ENCODE measurements at places on chromosomes 3 and 15.

DNA sequence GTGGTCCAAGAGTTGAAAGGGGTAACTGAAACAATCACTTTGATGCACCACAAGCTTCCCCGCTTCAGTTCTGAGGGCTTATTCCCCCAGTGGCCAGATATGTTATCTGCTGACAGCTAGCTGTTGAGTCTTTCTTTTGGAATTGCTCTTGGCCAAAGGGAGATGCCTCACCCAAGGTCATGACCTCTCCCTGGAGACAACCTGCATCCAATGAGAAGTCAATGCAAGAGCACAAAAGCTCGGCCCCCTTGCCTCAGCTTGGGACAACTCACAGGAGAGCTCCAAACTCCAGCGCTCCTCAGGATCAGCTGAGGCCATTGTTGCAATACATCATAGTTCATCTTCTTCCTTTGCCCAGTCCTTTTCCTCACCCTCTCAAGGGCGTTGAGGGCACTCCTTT is 31.0 kb upstream of the THBS1 start:
- DNase-seq: no peak

DNA sequence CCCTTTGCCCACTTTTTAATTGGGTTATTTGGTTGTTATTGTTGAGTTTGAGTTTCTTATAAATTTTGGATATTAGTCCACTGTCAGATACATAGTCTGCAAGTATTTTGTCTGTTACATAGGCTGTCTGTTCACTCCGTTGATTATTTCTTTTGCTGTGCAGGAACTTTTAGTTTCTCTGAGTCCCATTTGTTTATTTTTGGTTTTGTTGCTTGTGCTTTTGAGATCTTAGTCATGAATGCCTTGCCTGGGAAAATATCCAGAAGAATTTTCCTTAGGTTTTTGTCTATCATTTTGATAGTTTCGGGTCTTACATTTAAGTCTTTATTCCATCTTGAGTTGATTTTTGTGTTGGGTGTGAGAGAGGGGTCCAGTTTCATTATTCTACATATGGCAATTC is 254.5 kb downstream of the NLGN1 start:
- no peak for DNase-seq

GRCh38 chr3:11134794-11135193 is 19.5 kb upstream of the HRH1 start:
- DNase-seq: no peak

GRCh38 chr15:92924216-92924615 is 24.1 kb downstream of the CHD2 start:
- DNase-seq: peak; percentile 62

DNA sequence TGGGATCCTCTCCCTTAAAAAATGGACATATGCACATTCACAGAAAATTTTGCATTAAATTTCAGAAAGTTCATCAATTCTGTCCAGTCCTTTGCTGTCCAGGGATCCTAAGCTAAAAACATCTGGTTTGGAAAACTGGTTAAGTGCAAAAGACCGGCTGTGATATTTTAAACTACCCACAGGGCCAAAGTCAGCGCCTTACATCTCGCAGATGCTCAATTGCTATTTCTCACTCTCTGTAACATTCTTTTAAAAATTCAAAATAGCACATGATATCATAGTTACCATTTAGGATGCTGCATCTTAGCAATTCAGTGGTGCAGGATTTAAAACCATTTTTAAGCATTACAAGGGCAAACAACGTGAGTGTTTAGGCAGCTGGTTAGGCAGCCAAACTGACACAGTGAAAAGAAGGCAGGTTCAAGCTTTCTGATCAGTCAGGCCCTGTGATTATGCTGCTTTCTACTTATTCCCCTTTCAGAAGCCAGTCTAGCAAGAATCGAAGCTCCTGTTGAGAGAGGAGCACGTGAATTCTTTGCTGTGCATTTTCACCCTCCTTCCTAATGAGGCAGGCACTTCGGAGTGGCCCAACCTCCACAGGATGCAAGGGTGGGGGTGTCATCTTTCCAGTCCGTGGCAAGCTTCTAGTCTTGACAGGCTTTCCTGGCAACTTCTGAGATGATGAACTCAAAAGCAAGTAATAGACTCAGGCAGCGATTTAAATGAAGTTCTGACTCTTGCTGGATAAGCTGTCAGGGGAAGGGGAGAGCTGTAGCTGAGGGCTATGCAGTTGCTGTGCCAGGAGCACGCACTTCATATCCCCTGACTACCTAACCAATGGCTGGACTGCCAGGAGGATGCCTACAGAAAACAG is 8.8 kb downstream of the PRICKLE2 start:
- DNase-seq: no peak

DNA sequence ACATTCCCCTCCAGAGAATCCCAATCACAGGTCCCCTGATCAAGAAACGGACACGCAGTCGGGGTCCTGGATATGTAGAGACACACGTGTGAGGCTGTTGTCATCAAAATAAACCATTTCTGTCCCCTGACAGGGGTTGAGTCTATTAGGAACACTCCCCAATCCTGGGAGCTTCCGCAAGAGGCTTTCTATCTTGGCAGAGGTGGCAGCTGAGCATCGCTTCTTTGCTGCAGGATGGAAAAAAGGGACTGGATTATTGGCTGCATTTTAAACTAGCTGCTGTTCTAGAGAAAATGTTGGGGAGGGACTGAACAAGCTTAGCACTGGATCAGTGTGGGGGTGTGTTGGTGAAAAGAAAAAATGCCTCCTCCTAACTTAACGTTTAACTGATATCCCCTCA is 2.5 kb upstream of the CNTN4 start:
- no peak for DNase-seq

GRCh38 chr15:75211436-75212199 is 9.9 kb downstream of the C15orf39 start:
- DNase-seq: no peak

DNA sequence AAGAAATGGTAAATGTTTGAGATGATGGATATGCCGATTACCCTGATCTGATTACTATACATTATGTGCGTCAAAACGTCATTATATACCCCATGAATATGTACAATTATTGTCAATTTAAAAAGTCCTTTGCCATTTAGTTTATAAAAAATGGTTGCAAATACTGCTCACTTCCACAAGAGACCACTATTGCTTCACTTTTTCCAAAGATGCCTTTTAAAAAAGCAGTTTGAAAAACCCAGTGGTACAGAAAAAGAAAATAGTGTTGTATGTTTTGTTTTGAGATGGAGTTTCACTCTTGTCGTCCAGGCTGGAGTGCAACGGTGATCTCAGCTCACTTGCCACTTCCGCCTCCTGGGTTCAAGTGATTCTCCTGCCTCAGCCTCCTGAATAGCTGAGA is 39.3 kb downstream of the EDEM1 start:
- DNase-seq: peak; percentile 39

All from suppressor macrophage treated with lipopolysaccharide for 4 hours (primary cell).